ENCODE measurements at places on chromosomes 12 and 14.

GRCh38 chr12:42477941-42478340 is 111.6 kb downstream of the PRICKLE1 start:
- no peak for DNase-seq

GRCh38 chr12:108712925-108713203 is 18.5 kb downstream of the CORO1C start:
- DNase-seq, result no peak

DNA sequence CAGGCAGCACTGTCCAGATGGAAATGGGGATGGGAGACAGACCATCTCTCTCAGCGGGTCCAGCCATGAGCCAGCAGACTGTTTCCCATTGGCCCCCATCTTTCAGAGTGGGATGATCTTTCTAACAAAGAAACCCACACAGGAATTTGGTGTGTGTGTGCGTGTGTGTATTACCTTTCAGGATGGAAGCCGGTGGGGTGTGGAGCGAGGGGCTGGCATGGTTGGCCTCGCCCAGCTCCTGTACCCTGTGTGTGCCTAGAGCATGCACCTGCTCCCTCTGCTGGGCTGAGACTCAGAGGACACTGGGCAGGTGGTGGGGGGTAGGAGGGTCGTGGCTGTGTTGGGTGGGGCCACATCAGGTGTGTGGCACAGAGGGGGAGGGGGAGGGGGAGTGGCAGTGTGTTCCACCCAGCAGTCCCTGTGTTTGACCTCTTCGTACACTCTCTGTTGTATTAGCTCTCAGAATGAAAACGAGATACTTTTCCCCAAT is 33.0 kb upstream of the TSPAN9 start:
- no peak for DNase-seq

DNA sequence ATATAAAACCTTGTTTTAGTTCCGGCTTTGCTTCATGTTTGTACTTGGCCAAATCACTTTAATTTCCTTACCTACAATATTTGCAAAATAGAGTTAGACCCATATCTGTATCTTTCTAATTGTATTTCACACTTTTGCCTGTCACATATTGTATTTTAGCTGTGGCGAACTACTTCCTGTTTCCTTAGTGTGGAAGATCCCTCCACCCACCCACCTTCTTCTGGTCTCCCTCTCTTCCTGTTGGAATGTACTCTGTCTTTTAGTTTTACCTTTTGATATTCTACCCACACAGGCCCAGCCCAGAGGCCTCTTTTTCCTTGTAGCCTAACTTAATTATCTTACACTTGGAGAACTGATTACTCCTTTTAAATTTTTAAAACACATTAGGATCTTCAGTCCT is 78.2 kb downstream of the SCN8A start:
- no peak for DNase-seq

GRCh38 chr12:61853945-61854344 is 406.3 kb upstream of the USP15 start:
- DNase-seq, result no peak

GRCh38 chr12:57611827-57612710 is 834 bp downstream of the ARHGEF25 start:
- DNase-seq, result no peak

DNA sequence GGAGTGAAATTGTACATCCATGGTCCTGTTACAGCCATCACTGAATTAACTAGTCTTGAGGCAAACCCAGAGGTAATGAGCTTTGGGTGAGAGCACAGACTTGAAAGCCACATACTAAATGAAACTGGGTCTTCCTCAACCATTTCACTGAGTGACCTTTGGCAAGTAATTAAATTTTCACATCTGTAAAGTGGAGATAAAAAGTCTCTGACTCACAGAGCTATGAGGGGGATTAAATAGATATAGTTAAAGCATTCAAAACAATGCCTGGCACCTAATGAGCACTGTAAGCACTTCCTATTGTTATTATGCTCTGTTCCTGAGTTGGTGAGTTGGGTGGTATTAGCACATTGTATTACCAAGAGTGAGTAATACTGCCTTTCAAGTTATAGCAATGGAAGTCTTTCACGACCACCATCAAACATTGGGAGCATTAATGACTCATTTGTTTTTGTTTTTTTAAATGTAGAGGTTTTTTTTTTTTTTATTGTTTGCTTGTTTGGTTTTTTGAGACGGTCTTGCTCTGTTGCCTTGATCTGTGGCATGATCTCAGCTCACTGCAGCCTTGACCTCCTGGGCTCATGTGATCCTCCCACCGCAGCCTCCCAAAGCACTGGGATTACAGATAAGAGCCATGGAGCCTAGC is 12.5 kb upstream of the STRN3 start:
- no peak for DNase-seq

DNA sequence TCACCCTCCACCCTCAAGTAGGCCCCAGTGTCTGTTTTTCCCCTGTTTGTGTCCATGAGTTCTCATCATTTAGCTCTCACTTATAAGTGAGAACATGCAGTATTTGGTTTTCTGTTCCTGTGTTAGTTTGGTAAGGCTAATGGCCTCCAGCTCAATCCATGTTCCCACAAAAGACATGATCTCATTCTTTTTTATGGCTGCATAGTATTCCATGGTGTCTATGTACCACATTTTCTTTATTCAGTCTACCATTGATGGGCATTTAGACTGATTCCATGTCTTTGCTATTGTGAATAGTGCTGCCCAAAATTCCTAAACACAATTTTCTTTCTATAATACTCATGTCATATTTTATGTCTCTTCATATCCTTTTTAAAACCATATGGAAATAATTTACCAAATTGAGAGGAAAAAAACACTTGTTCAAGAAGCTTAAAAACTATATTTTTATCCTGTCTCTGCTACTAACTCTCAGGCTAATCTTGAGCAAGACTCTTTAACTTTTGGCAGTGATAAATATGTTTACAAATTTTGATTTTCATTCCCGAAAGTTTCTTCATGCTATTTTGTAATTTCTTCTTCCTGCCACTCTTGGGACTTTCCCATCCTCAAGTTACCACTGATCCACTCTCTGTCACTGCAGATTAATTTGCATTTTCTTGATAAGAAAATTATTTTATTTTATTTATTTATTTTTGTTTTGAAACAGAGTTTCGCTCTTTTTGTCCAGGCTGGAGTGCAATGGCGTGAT is 28.0 kb upstream of the OSBPL8 start:
- DNase-seq, result no peak

DNA sequence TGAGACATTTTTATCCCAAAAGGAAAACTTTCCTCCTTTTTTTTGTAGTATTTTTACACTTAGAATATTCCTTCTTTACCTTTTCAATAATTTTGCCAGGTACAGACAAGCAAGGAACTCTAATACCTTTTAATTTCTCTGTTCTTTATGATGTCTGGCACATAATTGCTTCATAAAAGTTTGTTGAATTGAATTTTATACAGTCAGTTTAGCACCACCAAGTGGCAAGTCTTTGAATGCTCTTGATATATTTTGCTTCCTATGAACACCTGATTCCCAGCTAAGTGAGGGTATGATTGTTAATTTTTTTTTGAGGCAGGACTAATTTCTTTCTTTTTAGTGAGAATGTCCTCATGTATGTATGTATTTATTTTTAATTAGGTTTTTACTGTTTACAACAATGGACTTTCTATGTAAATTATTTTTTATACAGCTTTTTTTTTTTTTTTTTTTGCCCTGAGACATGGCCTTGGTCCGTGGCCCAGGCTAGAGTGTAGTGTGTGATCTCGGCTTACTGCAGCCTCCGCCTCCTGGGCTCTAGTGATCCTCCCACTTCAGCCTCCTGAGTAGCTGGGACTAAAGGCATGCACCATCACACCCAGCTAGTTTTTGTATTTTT is 6.9 kb downstream of the TBC1D15 start:
- peak; percentile 9 for DNase-seq

DNA sequence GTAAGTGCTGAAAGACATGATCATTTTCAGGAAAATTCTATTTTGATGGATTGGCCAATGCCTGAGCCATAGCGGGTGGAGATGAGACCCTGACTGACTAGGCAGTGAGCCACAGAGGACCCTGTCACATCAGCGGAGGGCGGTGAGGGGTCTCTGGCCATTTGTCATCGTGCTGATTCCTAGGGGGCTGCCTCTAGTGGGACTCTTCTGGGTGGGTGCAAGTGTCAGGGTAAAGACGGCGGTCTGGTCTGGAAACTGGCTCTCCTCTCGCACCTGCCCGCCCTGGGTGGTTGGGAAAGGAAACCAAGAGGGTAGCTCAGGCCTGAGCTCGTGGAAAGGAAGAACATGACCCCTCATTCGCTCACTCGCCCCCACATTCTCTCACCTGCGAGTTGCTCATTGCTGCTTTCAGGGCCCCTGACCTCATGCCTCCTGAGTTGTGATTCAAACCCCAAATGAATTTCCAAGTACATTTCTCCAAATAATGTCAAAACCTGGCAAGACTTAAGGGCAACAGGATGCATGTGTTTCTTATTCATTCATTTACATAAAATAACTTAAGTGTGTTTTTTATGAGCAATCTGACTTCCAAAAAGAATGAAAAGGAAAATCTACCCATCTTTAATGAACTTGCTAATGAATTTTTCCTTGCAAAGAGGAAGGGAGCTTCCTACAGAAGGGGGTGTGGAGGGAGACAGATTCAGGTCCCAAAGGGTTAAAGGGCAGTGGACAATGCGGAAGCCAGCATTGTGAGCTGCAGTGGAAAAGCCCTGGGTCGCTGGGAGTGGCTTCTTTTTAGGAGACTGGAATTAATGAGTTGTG is 12.8 kb downstream of the MEG3 start:
- no peak for DNase-seq

DNA sequence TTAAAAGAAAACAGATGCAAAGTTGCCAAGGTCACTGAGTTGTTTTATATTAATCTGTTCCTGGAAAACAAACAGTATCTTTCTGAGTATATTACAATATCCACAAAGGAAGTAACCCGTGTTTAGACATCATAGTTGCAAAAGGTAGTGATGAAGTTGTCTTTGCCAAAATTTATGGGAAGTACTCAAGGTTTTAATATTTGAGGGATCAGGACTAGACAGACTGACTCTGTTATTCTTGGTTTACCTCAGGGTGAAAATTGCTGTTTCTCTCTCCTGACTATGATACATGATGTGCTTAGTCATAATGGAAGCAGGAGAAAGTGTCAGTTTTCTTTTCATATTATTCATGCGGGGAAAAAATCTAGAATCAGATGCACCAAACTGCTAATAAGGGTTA is 28.3 kb downstream of the TMEM233 start:
- no peak for DNase-seq

DNA sequence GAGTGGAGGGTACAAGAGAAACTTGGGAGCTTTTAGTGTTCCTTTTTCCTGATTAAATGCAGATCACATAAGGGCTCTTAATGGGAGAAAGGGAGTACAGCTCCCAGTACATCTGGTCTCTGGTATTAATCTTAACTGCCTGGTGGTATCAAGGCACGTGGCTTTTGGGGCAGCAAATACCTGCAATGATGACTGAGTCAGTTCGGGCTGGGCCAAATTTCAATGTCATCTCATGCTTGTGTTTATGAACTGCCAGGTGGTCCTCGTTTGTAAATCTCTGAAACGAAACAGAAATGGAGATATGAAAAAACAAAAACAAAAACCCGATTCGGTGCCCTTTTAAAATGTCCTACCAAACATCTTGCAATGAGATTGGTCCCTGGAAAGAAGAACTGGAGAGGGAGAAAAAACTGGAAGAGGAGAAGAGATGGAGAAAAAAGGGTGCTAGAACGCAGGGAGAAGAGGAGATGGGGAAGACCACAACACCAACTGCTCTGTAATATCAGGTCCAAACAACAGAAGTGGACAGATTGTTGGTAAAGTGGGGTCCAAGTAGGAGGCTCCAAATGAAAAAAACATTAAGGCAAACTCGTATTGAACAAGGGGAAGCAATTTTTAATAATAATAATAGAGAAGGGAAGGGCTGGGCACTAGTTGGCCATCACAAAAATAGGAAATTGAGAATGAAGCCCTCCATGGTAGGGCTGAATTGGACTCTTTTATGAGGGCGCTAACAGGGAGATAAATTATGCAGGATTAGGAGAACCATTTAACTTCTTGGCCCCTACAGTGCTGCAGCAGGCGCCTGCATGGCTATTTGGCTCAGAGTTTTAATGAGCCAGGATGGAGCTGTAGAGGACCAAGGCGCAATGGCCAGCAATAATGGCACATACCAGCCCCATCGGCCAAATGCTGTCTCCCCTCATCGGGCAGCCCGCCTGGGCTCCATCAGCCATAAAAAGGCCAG is 45.4 kb upstream of the NPFF start:
- no peak for DNase-seq

- DNase-seq, result no peak
Observed at GRCh38 chr12:128549601-128550218, 274.0 kb downstream of the SLC15A4 start.

DNA sequence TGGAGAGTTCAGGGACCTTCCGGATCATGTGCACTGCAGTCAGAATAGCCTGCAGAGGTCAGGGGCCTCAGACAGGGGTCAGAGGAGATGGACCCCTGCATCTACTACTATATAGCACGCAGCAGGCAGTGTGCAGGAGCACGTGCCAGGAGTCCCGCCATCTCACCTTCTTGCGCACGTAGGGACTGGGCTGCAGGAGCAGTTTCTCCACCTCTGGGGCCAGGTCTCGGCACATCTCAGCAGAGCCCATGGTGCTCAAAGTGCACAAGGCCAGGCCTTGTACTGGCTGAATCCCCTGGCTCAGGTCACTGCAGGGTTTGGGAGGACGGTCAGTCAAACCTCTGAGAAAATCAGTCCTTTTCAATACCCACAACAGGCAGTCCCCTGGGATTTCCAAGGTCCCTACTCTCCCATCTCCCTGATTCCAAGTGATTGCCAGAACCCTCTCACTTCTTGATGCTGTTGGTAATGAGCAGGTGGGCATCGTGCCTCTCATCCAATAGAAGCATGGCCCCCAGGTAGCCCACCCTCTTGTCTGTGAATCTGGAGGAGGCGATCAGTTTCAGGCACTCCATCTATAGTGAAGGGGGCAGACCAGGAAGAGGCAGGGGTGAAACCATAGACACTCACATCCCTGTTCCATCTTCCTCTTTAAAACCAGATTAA is 1.3 kb downstream of the AP1G2 start:
- DNase-seq, result no peak

DNA sequence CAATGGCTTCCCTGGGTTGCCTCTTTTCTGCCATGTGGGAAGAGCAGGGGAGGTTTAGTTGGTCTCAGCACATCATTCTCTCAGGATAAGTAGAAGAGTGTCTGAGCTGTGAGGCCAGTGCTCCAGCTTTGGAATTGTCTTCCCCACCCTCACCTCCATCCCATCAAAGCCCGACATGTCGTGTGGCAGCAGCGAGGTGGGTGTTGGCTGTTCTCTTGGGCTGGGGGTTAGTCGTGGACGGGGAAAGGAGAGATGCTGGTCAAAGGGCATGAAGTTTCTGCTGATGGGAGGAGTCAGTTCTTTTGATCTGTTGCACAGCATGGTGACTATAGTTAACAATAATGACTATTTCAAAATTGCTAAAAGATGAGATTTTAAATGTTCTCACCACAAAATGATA is 404.2 kb downstream of the TMEM121 start:
- DNase-seq, result no peak

DNA sequence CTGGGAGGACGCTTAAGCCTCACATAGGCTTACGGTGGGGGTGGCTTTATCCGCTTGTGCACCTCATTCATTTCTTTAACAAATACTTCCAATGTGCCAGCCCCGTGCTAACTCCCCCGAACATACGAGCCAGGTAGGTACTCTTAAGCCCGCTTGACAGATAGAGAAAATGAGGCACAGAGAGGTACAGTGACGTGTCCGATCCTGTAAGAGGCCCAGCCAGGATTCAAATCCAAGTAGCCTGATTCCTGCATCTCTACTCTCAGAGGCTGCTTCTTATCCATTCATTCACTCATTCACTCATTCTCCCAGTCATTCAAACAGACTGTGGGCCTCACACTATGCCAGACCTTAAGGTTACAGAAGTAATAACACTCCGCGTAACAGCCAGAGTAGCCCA is 477 bp downstream of the OAS3 start:
- DNase-seq, result no peak

- DNase-seq, result no peak
Observed at GRCh38 chr12:25194722-25195055, 271 bp downstream of the DNAI7 start.

Measured in GDM1 (cell line).